A549 (cell line): ENCODE measurements at places on chromosomes 1 and 21.

DNA sequence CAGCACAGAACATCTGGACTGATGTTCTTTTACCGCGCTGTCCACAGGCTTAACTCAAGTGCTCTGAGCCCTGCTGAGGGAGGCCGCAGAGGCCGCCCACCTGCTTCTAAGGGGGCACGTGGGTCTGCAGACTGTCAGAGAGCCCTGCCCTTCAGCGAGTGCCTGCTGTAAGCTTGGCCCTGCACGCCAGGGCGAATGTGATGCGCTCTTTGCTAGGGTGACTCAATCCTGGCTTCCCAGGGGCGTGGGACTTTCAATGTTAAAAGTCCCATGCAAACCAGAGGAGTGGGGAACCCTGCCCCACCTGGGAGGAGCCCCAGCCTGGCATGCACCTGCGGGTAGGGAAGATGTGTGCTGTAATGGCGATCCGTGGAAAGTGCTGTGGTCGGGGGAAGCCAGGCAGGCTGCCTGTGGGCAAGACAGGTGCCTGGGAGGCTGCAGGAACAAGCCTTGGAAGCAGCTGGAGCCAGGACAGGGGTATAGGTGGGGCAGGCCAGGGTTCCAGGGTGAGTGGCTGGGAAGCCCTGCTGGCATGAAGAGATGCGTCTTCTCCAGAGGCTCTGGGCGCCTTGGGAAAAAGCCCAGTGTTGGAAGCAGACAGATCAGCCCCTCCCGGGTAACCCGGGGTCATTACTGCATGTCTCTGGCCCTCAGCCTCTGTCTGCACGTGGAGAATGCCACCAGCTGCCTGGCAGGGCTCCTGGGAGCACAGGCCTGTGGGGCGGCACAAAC lies 594 bp upstream of the PANK4 start:
- DNase-seq = no peak

GRCh38 chr1:113657126-113657525 lies 102.2 kb downstream of the PHTF1 start:
- DNase-seq = no peak

DNA sequence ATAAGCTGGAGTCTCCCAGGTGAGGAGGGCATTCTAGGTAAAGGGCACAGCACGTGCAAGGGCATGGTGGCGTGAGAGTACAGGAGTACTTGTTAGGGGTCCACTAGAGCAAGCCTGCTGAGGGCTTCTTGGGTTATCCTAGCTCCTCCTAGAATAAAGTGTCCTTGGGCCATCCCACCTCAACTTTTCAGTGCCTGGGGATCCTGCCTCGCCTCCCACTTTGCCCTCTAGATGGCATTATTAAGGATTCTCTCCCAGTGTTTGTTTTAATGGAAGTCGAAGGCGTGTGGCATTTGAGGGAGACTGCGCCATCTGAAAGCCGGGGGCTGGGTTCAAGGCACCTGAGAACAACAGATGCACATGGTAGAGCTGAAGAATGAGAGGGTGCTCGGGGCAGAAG lies 74.5 kb upstream of the SELENON start:
- DNase-seq = no peak

GRCh38 chr1:66468722-66469121 lies 65.2 kb upstream of the SGIP1 start:
- no peak for DNase-seq

DNA sequence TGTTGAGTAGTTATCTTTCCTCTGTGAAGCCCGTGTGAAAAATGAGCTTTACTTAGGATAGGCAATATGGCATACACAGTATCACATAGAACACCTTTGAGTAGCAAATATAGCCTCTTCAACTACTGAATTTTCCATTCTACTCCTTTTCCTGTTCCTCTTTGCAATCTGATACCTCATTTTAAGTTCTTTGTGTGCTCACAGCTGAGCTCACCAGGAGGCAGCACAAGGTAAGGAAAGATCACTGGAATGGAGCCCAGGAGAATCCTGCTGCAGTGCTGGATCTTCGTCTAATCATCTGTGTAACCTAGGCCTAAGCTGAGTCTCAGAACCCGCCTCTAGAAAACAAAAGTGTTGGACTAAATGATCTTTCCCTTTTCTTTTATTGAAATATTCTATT lies 171.0 kb downstream of the LRRC40 start:
- DNase-seq = no peak

- no peak for DNase-seq
Measured at GRCh38 chr21:26443291-26443690, 129.8 kb downstream of the CYYR1 start.

- peak; percentile 16 for DNase-seq
Measured at GRCh38 chr1:105793536-105794146, 1262.8 kb upstream of the PRMT6 start.

DNA sequence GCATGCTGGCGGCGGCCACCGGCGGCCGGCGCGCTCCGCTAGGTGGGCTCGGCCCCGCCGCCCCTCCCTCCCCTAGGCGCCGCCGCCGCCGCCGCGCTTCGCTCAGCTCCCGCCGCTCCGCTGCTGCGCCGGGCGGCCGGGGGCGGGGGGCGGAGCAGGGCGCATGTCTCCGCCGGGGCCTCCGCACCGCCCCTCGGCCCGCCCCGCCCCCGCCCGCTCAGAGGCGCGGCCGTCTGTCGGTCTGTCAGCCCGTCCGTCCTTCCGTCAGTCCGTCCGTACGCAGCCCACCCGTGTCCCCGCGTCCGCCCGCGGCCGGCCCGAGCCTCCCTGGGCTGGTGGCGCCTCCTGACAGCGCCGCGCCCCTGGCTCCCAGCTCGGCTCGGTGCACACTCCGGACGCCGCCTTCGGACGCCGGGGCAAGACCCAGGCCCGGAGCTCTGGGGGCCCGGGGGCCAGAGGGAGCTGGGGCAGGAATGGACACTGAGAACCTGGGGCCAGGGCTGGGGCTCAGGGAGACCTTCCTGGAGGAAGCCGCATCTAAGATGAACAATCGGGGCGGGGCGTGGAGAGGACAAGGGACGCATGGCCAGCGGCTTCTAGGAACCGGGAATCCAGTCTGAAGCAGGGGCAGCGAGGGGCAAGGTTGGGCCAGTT lies at the start of gene GPR153:
Gene GPR153, minus strand, starts transcription at position 138 of the 654 bp plus-strand sequence. CDS start 6,193 bp downstream, outside the sequence.
- DNase-seq = no peak
